GF-D8 (cell line): ENCODE measurements at places on chromosomes 13 and 19.

GRCh38 chr19:639253-640160 lies at the start of gene FGF22:
Gene FGF22, plus strand, starts transcription at chr19:639879. Its CDS starts 47 bp downstream, at chr19:639926.
- DNase-seq: no peak

- DNase-seq: no peak
Measured at GRCh38 chr13:33649212-33649878, 168.6 kb upstream of the RFC3 start.

DNA sequence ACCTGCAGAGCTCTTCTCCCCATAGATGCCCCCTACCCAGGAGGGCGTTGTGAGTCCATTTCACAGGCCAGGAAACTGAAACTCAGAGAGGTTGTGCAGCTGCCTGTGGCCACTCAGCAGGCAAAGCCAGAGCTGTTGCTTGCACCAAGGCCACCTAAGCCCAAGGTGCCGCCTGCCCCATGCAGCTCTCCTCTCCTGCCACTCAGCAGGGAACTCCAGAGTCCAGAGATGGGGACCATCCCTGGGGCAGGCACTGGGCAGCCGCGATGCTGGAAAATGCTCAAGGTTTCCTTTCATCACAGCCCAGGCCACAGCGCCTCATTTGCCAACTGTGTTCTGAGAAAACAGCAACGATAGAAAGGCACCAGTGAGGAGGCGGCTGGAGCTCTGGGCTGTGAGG lies 41.0 kb upstream of the PEPD start:
- DNase-seq: no peak

- peak; percentile 22 for DNase-seq
Measured at GRCh38 chr13:32585550-32586079, 637 bp upstream of the PDS5B start.

DNA sequence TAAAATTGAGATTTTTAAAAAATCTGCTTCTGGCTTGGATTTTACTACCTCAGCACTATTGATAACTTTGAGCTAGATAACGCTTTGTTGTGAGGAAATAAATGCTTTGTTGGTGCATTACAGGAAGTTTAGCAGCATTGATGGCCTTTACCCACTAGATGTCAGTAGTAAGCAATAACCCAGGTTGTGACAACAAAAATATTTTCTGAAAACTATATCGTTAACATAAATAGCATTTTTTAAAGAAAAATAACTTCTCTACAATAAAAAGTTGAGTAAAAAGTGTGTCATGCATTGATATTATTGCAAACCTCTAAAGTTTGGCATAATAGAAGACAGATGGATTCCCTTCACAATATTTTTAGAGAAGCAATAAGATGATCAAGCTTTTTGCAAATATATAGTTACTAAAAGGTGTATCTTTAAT lies 1246.5 kb downstream of the UQCRFS1 start:
- DNase-seq: no peak

DNA sequence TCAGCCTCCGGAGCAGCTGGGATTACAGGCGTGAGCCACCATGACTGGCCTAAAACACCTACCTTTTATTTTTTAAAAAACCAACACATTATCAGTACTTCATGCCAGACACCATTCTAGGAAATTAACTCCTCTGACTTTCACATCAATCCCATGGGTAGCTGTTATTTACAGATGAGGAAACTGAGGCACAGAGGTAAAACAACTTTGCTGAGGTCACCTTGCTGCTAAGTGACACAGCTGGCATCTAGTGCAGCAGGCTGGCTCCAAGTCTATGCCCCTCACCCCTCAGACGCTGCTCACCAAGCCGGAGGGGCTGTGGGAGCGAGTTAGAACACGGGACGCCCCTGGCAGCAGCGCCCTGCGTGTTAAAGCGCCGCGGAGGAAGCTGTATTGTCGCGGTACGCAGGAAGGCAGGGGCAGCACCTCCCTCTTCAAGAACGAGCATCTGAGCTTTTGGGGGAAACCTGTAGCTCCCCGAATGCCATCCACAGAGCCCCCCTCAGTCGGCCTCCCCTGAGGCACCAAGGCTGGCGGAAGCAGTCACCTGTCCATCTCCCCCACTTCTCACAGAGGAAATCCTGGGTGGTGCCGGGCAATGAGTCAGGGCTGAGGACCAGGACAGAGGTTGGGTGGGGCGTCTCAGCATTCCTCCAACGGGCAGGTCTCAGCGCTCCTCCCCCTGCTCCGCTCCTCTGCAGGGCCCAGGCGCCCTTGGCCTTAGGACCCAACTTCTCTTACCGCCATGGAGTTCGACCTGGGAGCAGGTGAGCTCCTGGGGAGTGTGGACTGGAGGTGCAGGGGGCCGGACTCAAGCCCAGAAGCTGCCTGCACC lies at the start of gene C19orf33:
TSS of gene C19orf33 (plus strand) at position 735 of the 835 bp plus-strand sequence. CDS start at position 746, 11 bp downstream.
- no peak for DNase-seq

GRCh38 chr13:44118881-44119280 lies 239.2 kb downstream of the LACC1 start:
- DNase-seq: no peak
